Stimulated activated CD4-positive, alpha-beta T cell treated with anti-CD3 and anti-CD28 coated beads, TNF-alpha, amount 100 ng/mL, for 1 hour (primary cell): ENCODE measurements at places on chromosomes 1 and 21.

DNA sequence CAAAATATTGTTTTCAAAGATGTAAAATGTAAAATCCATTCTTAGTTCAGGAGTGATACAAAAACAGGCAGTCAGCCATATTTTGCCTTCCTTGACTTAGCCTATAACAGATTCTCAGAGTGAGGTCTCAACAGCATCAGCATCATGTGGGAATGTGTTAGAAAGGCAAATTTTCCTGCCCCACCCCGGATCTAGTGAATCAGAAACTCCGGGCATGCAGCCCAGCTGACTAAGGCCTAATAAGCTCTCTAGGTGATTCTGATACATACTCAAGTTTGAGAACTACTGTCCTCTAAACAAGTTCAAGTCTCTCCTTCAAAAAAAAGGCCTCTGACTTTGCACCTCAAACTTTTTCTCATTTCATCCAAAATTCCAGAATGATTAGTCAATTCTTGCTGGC is 46.9 kb upstream of the PRRC2C start:
- no peak for DNase-seq

DNA sequence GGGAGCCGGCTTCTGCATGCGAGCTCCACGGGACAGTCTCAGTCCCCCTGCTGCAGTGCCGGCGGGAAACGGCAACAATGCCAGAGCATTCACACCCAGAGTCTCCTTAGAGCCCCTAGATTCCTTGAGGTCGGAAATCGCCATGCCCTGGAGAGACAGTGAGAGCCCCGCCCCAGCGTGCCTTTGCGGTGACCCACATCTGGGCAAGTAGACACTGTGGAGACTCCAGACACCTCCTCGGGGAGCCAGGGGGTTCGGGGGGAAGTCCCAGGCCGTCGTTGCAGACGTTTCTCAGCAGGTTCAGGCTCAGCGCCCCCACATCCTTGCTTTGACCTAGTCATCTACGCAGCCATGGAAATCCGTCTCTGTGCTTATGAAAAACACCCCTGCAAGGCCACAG is 81.3 kb upstream of the ARHGEF16 start:
- DNase-seq: no peak

DNA sequence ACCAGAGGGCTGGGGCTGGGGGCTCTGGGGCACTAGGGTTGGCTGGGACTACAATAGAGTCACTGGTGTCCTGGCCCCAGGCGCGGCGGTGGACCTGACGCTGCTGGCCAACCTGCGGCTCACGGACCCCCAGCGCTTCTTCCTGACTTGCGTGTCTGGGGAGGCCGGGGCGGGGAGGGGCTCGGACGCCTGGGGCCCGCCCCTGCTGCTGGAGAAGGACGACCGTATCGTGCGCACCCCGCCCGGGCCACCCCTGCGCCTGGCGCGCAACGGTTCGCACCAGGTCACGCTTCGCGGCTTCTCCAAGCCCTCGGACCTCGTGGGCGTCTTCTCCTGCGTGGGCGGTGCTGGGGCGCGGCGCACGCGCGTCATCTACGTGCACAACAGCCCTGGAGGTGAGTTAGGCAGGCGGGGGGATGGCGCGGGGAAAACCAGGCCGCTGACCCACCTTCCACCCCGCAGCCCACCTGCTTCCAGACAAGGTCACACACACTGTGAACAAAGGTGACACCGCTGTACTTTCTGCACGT is 4.1 kb downstream of the TIE1 start:
- no peak for DNase-seq

- DNase-seq: no peak
Observed at GRCh38 chr21:41133874-41134522, 34.0 kb upstream of the BACE2 start.

- no peak for DNase-seq
Observed at GRCh38 chr1:231407547-231408396, 14.3 kb downstream of the EGLN1 start.

GRCh38 chr1:199102239-199102638 is 463.4 kb downstream of the PTPRC start:
- no peak for DNase-seq

GRCh38 chr1:54400329-54400728 is 5.9 kb downstream of the SSBP3 start:
- DNase-seq: no peak

DNA sequence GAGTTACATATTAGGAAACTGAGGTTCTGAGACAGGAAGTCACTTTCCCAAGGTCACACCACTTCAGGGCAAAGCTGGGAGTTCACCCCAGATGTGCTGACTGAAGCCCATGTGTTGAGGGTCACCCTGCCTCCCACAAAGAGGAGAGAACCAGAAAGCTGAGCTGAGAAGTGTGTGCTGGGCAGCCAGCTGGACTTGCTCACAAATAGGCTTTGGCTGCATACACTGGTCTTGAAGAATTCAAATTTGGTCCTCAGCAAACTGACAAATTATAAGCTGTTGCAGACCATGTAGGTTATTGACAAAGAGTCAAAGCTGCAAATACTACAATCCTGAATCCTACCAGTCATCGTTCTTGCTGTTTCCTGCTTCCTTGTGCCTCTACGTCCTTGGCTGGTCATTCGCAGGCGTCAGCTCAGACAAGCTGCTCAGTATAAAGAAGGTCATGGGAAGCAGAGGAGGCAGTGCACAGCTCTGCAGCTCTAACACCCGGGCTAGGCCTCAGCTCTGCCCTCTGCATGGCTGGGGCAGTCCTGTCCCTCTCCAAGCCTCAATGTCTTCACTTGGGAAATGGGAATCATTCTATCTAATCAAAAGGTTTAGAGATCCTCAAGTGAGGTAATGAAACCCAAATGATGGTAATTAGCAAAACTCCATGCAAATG is 40.0 kb downstream of the CDCP2 start:
- no peak for DNase-seq

DNA sequence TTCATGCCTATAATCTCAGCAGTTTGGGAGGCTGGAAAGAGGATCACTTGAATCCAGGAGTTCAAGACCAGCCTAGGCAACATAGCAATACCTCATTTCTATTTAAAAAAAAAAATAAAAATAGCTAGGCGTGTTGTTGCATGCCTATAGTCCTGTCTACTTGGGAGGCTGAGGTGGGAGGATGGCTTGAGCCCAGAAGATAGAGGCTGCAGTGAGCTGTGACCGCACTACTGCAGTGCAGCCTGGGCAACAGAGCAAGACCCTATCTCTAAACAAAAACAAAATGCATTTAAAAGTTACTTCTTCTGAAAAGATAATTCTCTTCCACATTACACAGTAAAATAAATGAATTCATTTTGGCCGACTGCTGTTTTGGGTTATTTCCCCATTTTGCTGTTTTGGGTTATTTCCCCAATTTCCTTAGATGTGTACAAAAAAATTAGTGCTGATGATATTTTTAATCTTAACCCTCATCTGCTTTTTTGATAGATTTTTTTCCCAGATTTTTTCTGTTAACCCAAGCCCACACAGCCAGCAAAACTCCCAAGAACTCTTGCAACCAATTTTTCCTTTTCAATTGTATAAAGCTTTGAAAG is 23.0 kb upstream of the SAMSN1 start:
- no peak for DNase-seq

DNA sequence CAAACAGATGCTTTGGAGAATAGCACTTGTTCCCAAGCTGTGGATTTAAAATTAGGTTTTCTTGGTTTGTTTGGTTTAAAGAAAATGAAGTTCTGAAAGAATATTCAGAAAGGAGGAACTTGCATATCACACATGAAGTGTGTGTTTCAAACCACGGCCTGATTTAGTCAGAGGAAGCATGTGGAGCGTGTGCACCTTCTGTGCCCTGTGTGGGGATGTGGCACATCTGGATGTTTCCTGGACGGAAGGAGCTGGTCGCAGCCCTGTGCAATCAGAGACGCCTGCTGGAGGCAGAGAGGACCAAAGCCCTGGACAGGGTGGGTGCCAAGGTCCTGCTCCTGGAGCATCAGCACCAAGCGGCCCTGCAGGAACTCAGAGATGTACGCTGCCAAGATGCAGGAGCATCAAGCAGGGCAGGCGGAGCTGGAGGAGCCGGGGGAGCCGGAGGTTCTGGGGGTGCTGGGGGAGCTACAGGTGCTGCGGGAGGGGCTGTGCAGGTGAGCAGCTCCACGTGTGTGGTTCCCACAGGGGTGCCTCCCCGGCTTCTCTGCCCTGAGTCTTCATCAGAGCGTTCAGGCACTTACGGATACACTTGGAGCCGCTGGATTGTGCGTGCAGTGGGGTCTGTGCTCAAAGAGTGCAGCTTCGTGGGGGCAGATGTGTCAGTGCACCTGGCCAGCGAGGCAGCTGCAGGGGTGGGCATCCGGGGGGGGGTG is 45.7 kb downstream of the PCNT start:
- no peak for DNase-seq

GRCh38 chr1:214317300-214317699 is 36.3 kb downstream of the SMYD2 start:
- DNase-seq: no peak

DNA sequence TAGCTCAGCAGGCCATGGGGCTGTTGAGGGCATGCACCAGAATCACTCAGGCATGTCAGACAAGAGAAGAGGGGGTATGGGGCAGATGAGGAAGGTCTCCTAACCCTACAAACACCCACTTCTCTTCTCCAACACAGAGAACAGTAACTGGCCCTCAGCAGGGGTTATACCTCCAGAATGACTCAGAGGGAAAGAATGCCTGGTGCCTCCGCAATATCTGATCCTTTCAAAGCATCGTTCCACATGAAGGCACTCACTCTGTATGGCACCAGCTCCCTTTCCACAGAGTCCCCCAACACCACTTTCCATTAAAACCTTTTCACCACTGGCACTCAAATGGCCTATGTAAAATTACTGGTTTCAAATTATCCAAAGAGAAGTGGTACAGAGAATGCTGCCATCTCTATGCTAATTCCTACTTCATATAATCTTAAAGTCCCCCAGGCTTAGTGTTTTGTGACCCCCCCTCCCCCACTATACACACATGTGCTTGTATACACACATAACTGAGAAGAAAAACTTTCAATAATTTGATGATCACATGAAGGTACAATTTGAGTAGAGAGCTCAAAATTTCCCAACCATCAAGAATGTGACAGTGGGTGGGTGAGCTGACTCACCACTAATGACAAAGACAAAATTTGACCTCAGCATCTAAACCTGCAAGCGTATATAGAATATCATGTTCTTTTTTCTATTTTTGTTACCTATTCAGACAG is 91.5 kb downstream of the SIPA1L2 start:
- no peak for DNase-seq

- DNase-seq: no peak
Observed at GRCh38 chr1:164623805-164624204, 64.8 kb downstream of the PBX1 start.

DNA sequence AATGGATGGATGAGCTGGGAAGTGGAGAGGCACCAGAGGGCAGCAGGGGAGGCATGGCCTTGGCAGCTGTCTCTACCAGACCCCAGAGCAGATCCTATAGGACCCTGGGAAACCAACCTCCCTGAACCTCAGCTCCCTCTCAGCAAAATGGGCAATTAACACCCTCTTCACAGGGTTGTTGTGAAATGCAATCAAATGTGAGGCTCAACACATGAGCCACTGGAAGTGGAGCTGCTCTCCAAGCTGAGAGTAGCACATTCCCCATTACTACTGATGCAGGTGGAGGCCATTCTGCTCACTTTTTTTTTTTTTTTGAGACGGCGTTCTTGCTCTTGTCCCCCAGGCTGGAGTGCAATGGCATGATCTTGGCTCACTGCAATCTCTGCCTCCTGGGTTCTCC is 6.5 kb upstream of the SYNC start:
- no peak for DNase-seq

- no peak for DNase-seq
Observed at GRCh38 chr1:210201681-210202080, 30.9 kb upstream of the SERTAD4 start.

GRCh38 chr1:187577610-187578009 is 748.9 kb downstream of the PLA2G4A start:
- no peak for DNase-seq

DNA sequence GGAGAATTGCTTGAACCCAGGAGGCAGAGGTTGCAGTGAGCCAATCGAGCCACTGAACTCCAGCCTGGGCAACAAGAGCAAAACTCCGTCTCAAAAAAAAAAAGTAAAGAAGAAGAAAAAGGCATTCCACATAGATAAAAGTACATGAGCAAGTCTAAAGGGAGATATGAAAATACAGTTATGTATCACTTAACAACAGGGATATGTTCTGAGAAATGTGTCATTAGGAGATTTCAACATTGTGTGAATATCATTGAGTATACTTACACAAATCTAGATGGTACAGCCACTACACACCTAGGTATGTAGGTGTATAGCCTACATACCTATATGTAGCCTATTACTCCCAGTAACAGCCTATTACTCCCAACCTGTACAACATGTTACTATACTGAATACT is 12.7 kb downstream of the ARNT start:
- DNase-seq: no peak

GRCh38 chr1:106608841-106609240 is 447.6 kb upstream of the PRMT6 start:
- DNase-seq: no peak
